ENCODE measurements at places on chromosomes 16 and 17.

DNA sequence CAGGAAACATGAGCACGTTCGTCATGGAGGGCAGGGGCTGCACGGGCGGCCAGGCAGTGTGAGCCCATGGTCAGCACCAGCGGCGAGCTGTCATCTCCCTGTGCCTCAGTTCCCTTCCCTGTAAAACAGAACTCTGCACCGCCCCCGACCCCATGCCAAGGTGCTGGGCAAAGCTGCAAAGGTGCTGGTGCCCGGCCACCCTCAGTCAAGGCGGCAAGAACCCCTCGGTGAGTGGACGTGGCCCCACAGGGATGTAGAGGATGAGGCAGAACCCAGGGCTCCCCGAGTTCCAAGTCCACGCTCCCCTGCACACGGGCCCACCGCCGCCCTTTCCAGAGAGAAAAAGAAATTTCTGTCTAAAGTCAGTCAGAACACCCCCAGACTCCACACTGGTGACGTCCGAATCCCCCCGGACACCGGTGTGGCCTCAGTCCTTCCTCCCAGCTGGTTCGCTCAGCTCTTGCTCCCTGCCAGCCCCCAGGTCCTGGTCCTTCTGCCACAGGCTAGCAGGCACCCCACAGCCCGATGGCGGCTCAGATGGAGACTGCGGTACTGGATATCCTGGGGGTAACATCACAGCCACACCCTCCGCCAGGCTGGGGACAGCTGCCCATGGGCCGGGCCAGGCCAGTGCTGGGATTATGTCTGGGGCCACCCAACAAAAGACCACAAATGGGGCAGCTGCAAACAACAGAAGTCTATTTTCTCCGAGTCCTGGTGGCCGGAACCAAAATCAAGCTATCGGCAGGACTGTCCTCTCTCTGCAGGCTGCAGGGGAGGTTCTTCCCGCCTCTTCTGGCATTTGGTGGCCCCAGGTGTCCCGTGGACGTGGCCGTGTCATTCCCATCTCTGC is 14.4 kb upstream of the BAHCC1 start:
- DNase-seq, result no peak

DNA sequence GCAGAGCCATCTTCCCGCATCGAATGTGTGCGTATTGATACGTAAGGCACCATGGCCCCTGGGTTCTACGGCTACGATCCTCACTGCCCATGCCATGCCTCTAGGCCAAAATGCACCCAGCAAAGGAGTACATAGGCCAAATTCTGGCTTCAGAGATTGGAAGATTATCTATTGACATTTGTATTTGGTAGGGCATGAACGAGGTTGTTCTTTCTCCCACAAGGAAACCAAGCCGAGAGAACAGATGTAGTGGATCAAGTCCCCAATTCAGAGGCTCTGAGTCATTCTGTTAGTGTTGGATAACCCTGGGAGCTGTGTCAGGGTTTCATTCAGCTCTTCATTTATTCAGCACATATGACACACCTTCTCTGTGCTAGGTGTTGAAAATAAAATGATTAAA is 36.5 kb downstream of the HOXB1 start:
- no peak for DNase-seq

DNA sequence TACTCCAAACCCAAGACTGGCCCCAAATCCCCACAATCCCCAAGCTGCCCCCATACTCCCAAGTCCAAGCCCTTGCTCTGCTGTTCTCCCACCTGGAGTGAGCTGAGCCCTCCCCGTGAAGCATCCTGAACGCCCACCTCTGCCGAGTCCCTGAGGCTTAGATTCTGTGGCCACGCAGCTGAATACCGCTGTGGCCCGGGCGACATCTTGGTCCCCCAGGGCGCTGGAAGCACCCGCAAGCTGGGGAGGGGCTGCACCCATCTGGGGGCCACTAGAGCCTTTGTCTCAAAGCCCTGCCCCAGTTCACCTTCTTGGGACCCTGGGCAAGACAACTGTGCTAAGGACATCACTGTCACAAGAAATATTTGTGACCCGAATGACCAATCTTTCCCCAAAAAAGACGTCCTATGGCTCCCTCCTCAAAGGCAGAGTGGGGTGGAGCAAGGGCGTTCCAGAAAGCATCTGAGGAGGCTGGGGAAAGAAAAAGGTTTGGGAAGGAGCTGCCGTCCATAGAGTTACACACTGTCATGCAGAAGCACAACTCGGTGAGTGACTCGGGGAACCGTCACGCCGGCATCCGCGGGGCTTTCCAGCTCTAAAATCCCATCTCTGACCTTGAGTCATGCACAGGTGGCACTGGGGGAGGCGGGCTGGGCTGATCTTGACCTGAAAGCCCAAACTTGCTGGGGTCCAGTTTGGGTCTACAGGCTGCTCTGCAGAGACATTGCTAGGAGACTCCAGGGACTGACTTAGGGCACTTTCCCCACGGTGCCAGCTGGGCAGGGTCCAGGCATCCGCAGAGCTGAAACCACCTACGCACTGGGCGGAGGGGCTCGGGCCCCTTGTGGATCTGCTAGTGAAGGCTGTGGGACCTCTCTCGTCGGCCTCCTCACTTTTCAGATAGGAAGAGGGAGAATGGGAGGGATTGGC is 6.6 kb downstream of the PTX4 start:
- no peak for DNase-seq

- peak; percentile 11 for DNase-seq
Observed at GRCh38 chr17:47205419-47205963, 3.7 kb upstream of the MYL4 start.

DNA sequence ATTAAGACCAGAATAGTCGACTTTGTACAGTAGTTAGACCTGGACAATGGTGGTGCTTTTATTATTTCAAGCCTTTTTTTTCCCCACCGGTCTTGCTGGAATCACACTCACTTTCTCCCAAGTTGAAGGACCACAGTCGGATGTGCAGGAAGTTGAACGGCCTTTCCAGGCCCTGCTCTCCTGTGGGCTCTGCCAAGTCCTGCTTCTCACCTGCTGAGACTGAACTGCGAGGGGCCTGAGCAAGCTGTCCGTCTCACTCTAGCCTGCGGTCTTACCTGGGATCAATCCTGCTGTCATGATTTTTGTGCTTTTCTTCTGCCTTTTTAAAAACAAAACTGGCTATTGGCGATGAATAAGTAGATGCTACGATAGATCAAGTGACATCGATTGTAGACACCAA is 1.3 kb downstream of the TLCD3A start:
- DNase-seq, result no peak

DNA sequence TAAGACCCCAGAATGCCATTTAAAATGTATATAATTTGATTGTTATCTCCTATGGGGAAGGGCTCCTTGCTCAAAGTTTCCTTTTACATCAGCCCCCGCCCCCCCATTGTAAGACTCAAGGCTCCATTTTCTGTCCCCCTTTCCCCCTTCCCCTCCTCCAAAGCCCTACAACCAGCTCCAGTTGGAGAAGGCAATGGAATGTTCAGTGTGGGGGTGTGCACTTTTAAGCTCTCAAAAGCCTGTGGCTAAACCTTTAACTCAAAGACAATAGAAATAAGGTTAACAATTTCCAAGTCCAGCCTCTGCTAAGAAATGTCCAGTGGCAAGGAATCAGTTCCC is 114.7 kb downstream of the NOG start:
- no peak for DNase-seq

DNA sequence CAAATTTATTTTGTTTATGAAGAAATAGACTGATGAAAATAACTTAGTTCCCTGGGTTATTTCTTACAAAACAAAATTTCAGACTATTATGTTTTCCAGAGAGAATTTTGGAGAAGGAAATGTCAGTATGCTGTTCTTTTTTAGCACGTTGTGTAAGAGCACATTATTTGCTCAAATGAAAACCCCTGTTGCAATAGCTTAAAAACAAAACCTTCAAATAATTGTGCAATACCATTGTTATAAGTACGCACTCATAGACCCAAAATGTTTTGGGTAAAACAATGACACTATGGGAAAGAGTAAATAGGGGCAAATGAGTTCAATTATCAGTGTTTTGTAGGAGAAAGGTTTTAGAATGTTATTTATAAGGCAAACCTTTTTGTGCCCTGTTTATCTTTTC is 18.2 kb downstream of the VMP1 start:
- no peak for DNase-seq
